ENCODE measurements at places on chromosomes 1 and 21.

- DNase-seq = no peak
These were observed 27.6 kb downstream of the TENT5C start for GRCh38 chr1:117633423-117633822.

DNA sequence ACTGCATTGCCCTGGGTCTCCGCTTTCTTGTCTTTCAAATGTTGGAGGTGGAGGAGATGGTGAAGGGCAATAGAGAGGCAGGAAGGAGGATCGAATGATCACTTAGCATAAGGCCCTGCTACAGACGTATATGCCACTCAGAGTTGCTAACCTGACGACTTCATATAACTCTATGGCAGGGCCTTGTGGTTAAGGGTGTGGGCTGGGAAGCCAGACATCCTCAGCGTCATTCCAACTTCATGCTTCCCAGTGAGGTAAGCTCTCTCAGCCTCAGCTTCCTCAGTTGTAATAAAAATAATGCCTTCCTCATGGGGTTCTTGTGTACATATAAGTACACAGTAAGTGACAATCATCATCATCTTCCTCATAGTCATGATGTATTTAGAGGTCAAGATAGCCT, 54.6 kb downstream of the CASQ2 start:
- DNase-seq = no peak

DNA sequence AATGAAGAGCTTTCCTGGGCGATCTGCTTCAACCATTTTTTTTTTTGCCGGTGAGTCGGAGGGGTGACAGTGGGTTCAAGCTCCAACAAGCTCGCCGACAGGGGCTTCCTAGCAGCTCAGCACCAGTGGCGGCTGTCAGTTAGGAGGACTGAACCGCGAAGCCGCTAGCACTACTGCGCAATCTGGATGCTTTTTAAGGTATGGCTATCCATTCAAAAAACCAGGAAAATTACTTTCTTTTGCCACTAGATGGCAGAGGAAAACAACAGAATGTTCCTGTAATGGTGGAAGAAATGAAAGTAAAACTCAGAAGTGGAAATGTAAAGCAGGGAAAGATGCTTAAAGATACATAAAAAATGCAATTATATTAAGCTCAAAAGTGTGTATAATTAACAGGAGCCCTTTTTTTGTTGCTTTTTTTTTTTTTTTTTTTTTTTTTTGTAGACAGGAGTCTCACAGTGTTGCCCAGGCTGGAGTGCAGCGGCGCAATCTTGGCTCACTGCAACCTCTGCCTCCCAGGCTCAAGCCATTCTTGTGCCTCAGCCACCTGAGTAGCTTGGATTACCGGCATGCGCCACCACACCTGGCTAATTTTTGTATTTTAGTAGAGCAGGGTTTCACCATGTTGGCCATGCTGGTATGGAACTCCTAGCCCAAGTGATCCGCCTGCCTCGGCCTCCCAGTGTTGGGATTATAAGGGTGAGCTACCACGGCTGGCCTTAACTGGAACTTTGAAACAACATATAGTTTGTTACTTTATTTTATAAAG, 8.5 kb downstream of the KYAT3 start:
- peak; percentile 39 for DNase-seq

DNA sequence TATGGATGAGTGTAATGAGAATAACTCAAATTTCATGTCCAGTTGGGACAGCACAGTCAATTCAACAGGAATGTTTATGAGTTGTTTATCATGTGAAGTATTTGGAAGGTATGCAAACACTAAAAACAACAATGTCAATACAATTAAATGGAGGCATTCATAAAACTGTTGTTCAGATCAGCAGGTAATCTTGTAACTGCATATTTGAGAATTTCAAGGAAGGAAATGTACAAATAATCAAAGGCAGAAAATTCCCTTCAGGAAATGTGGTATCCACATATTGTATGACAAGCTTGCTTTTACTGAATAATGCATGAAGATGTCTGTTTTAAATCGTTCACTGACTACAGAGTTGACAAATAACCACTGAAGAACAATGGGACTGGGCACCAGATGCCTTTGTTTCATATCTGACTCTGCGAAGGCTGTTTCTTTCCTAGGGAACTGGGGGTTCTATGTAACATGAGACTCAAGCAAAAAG, 198.3 kb downstream of the LTN1 start:
- DNase-seq = no peak

GRCh38 chr1:222644636-222644980, 26.7 kb downstream of the MIA3 start:
- DNase-seq = peak; percentile 61

DNA sequence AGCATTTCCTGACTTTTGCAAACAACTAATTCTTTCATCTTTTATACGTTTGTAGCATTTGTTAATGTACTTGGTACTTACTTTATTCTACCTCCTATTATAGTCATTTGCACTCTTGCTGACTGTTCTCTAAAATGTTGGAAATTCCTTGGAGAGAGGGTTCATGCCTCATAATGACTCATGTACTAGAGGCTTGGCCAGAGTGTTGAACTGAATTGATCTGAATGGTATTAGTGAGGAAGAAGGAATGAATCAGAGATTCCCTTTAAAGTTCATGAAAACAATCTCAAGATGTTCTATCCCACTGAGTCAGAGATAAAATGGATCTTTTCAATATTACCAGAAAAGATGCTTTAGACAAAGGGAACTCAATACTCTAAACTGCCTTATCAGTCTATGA, 383.4 kb downstream of the SEC16B start:
- DNase-seq = no peak

GRCh38 chr1:180489976-180490375, 12.4 kb downstream of the ACBD6 start:
- DNase-seq = no peak

DNA sequence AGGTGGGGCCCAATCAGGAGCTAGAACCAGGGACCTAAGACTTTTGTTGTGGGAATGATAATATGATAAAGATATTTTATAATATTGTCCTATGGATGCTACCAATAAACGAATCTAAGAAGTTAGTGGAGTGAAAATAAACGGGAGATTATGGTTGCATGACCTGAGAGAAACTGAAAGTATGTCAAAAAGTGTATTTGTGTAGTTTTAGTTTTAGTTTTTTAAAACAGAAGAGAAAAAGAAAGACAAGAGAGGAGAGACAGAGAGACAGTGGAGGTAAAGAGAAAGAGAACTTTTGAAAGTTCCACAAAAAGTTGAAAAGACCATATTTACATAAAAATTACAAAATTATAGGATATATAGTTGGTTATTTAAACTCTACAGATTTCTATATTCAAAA, 64.1 kb upstream of the TMPRSS15 start:
- DNase-seq = no peak

- DNase-seq = no peak
These were observed 41.5 kb upstream of the NADK start for GRCh38 chr1:1819762-1820161.

GRCh38 chr1:35929730-35930592, 944 bp upstream of the AGO3 start:
- DNase-seq = peak; percentile 58

DNA sequence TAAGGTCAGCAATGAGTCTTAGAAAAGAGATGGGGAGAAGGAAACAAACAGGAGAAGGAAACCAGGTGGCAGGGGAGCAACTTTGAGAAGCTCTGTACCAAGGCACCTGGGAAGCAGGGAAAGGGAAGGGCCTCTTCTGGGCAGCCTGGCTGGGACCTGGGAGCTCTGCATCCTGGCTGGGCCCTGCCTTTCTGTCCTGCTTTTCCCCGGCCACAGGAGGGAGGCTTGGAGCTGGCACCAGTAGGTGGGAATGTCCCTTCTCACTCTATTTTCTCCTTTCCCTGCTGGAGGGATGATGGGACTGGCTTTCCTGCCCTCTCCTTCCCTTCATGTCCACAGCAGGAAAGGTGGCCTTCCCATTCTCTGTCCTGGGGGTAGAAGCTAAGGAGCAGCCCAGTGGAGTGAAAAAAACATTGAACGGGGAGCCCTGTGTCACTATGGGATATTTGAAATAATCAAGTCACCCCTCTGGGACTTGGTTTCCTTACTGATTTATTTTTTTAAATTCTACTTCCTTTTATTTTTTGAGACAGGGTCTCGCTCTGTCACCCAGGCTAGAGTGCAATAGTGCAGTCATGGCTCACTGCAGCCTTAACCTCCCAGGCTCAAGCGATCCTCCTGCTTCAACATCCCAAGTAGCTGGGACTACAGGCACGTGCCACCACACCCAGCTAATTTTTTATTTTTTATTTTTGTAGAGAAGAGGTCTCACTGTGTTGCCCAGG, 5.1 kb upstream of the NES start:
- no peak for DNase-seq

DNA sequence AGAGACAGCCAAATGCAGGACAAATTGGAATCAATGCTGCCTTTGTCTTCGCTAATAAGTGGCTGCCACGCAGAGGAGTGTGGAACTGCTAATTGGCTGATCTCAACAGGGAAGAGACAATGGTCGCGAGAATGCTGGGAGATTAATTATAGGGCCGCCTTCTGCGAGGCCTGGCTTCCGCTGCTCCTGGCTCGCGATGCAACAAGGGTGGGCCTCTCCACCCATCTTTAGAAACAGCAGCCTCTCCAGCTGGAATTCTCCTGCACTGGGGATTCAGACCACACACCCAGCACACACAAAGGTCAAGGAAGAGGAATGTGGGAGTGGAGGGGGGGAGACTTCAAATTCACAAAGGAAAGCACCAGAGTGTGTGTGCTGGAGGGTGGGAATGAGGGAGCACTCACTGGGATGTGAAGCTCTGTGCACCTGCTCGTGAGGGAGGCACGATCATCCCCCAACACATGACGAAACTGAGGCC, 200.7 kb upstream of the GRIK3 start:
- DNase-seq = no peak

GRCh38 chr1:220298470-220299205, 26.4 kb upstream of the RAB3GAP2 start:
- DNase-seq = no peak

DNA sequence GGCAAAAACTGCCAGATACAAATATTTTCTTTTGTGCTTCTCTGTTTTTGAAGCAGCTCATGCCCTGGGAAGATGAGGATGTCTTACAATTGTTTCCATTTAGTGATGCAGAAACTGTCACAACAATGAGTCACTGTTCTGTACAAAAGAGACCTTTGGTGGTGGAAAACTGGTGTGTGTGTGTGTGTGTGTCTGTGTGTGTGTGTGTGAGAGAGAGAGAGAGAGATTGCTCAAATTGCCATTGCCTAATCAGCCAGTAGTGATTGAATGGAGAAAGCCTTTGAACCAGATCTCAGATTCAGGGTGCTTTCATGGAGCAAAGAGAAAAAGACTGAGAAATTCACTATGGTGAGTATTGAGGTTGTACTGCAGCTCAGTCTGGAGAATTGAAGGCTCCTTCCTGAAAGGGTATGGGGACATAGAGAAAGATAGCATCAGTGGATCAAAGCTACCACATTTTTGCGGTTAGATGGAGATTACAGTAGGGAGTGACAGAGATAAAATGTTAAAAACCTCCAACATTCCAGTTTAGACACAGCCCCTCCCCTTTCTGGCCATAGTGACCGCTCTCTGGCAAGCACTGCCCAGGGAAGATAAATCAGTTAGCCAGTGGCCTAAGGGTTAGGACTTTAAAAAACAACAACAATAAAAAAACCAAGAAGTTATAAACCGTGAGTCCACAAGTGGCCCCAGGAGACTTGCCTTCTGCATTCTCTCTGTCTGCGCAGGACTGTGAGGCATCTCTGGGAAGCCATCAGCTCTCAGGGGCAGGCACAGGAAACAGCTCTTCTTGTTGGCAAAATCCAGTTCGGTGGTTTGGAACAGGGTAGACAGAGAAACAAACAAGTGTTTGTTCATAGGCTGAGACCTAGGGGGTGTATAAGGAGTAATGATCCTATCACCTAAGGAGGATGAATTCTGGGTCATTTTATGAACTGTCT, 406.5 kb downstream of the DUSP10 start:
- DNase-seq = no peak

All from CD4-positive, alpha-beta T cell treated with Interleukin-4 for 1 hour (primary cell).